ENCODE measurements at places on chromosomes 13 and 19.

GRCh38 chr13:113397608-113398425, 33.9 kb upstream of the GRTP1 start:
- no peak for DNase-seq

- no peak for DNase-seq
These were observed 42.0 kb downstream of the ZNF486 start for GRCh38 chr19:20209051-20209450.

GRCh38 chr19:45391871-45392665, 12.8 kb downstream of the PPP1R13L start:
- no peak for DNase-seq

GRCh38 chr19:42333975-42334696, 8.7 kb downstream of the MEGF8 start:
- no peak for DNase-seq

- no peak for DNase-seq
These were observed 24.8 kb downstream of the UPF1 start for GRCh38 chr19:18856385-18857126.
